ENCODE measurements at places on chromosomes 6 and 20. TPM values are rescaled to one million over a fixed set of nuclear protein-coding genes. Genes with fewer than 3 reads are reported as not detected.

The CLPSL2 gene
- polyA plus RNA-seq = not detected

The SAMD3 gene
- polyA plus RNA-seq = 0.30 TPM

The HLA-DRA gene
- polyA plus RNA-seq = 272 TPM

The FAM83C gene
- polyA plus RNA-seq = 0.18 TPM

The DACT2 gene
- 0.60 TPM for polyA plus RNA-seq

The OOEP gene
- polyA plus RNA-seq = 0.24 TPM

The MACROD2 gene
- polyA plus RNA-seq = 3.0 TPM

The PREX1 gene
- 12.6 TPM for polyA plus RNA-seq

The TRIM40 gene
- polyA plus RNA-seq = not detected

The TRIM10 gene
- polyA plus RNA-seq = not detected

The TCF21 gene
- polyA plus RNA-seq = 25.6 TPM

The C6orf52 gene
- polyA plus RNA-seq = 0.57 TPM

The HLA-DMB gene
- polyA plus RNA-seq = 16.4 TPM

The DDAH2 gene
- 115 TPM for polyA plus RNA-seq

- DNase-seq = no peak
These were observed 1025.4 kb upstream of the FLRT3 start for GRCh38 chr20:15362849-15363248.

- no peak for DNase-seq
These were observed 206.8 kb upstream of the SOX4 start for GRCh38 chr6:21386744-21387143.

DNA sequence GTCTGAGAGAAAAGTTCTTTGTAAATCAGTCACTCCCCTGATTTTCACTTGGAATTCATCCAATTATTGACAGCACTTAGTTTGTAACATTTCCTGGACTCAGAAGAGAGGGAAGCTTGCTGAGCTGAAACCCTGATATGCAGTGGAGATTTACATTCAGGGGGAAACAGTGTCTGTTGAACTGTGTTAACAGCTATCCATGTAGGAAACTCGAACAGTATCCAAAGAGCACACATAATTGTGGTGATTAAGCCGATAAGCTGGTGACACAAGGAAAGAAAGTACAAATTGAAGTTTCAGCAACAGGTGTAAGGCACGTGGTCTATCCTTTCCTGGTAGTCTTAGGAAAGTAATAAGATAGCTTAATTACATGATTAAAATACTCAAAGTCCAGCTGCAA lies 78.1 kb upstream of the FLRT3 start:
- DNase-seq = no peak

GRCh38 chr20:60481743-60482133 lies 523.5 kb downstream of the CDH26 start:
- DNase-seq = no peak

DNA sequence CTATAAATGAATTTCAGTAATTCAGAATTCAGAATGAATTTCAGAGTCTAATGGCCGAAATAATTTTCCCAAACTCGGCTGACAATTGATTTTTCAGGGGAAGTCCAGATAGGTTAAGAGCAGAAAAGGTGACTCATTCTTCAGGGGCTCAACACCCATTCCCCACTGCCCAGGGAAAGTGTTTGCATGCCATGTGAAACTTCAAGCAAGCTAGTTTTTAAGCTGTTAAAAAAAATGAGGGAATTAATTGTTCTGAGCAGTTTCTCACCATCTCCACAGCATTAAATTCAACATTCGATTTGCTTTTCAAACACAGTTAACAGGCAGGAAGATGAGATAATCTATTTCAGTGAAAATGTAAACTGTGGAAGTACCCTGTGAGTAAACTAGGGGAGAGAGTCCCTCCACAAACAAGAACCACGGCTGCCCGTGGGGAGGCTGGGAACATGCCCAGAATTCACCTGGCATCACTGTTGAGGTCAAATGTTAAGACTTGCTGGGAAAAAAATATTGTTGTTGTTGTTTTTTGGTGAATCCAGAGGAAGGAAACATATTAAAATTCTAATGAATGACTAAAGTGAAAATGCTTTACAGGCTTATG lies 650.8 kb upstream of the AGPAT4 start:
- DNase-seq = no peak

- DNase-seq = no peak
These were observed 243.5 kb upstream of the PREP start for GRCh38 chr6:105646391-105646867.

DNA sequence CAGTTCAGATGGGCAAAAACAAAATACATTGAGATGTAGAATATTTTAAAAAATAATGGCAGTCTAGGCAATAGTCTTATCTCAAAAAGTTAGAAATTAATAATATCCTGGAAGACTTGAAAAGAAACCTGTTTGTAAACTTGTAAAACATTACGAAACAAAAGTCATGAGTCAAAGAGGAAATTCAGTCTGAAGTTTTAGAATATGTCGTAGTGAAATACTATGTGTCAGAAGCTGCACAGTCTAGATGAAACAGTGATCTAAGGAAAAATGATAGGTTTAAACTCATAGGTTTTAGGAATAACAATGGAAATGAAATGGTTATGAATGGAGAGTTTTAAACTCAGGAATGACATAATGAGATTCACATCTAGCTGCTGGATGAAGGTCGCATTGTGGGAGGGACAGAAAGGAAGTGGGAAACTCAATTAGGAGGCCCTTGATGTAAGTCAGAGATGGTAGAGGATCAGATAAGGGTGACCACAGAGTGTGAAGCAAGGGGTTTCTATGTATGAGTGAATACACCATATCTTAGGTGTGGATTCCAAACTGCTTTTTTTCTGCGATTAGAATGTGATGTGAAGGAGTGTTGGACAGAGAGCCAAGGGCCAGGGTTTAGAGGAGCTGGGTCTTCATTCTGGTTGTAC lies 2.8 kb downstream of the SNRPB2 start:
- DNase-seq = no peak

DNA sequence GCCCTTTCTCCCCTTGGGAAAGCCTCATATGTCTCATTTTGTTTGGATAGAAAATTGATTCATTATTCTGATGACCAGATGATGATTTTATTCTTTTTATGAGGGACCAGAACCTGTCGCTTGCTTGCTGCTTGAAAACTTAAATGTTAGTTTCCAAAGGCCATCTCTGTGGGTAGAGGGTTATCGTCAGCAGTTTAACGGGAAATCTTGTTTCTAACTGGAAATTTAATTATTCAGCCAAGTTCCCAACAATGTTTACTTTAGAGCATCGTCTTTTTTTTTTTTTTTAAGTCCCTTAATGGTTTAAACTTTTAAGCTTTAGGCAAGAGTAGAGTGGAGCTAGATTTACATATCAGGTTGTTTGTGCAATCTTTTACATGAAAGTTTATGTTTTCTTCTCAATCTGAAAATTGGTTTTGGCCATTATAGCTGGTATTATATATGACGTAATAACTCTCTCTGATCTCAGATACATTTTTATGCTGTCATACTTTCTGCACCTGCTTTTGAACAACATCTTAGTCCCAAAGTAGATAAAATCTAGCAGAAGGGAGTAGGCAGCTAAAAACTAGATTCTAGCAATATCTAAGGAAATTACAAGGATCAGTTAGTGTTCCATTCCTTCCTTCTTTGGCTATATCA lies 93.9 kb downstream of the FOXO3 start:
- DNase-seq = no peak

DNA sequence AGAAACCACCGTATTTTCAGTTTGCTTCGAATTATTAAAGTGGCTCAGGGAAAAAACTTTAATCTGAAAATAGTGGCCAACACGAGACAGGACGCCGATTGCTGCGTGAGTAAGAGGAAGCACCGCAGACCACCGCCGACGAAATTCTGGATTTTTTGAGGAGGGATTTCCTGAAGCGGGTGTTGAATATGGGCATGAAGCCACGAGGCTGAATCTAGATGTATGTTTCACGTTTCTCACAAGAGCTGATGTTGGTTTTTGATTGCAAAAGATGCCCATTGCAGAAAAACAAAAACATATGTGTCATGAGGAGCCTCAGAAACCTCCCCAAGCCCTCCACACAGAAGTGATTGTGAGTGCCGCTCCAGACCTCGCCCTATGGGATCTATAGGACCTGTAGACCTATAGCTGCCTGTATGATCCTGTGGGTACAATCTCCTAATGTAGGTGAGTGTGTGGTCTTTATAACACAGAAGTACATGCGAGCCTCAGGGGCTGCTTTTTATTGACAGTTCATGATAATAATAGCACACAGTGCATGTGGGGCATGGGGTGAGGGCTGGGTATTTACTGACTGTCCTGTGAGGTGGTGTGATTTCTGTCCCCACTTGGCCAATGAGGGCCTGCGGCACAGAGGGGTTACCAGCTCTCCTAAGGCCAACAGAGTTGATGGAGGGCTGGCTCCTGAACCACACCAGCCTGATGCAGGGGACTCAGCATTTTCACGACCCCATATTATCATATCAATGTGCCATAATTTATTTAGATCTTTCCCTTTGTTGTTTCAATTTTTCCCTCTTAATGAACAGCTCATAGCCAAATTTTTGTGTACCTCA lies 243.9 kb downstream of the DLL1 start:
- DNase-seq = no peak

GRCh38 chr6:1872649-1873131 lies 263.0 kb downstream of the FOXC1 start:
- DNase-seq = peak; percentile 32

GRCh38 chr6:35686873-35687555 lies 1.7 kb downstream of the FKBP5 start:
- DNase-seq = no peak

DNA sequence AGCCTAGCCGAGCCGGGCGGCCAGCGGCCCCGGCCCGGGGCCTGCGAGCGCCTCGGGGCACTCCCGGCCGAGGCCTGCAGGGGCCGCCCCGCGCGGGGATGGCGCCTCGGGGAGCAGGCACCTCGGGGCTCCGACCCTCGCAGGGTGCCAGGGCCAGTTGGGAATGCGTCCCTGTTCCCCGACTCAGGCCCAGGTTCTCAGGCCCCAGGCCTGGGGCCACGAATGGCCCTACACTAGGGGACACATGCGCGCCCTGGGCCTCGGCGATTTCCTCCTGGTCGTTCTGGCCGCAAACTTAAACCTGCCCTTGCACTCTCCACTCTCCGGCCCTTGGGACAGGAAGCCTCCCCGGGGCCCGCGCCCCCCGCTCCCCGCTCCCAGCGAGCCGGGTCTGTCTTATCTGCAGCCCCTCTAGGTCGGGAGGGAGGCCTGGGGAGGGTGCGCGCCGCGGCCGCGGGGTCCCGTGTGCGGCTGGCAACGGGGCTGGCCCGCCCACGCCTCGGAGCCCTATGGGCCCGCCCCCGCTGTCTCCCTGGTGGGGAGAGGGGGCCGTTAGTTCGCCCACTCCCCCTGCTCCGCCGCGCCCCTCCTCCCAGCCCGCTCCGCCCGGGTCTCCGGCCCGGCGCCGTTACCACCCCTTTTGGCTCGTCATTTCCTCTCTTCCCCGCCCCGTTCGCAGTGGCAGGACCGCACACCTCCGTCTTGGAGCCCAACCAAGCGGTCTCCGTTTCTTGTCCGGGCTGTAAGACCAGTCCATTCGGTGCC lies 611 bp downstream of the NFYA start:
- DNase-seq = peak; percentile 62

- DNase-seq = no peak
These were observed 94.7 kb downstream of the HUS1B start for GRCh38 chr6:562052-562676.

- DNase-seq = no peak
These were observed 895.6 kb upstream of the MAP3K7 start for GRCh38 chr6:91482498-91482897.

- DNase-seq = no peak
These were observed 40.4 kb upstream of the TBC1D7 start for GRCh38 chr6:13368731-13369115.

DNA sequence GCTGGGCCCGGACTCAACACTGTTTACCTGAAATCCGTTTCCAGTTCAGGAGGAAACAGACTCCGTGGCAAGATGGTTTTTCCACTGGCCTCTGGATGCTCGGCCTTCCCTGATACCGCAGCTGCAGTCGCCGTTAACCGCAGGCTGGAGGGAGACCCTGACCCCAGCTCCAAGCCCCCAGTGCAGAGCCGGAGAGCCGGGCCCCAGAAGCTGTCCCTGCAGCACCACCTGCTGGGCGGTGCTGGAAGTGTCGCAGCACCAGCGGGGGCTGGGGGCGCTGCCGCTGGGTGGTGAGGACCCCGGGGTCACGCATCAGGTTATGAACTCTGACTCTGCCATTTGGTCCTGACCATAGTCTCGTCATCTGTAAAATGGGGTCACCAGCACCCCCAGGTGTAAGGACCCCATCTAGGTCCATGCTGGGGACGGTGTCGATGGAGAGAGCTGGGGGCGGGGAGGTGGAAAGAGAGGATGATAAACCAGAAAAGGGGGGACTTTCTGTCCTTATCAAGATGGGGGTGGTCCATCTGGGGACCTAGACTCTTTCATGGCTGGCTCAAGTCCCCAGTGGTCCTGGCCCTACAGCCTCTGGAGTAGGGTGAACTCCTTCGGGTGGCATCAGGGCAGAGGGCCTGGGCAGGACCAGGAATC lies 20.8 kb upstream of the CHRNA4 start:
- DNase-seq = no peak

GRCh38 chr6:141267420-141267819 lies 865.3 kb upstream of the GJE1 start:
- DNase-seq = no peak

- no peak for DNase-seq
These were observed 313.3 kb downstream of the RNGTT start for GRCh38 chr6:88650029-88650619.

- no peak for DNase-seq
These were observed 121.0 kb downstream of the PREX1 start for GRCh38 chr20:48706710-48707365.

- peak; percentile 60 for DNase-seq
These were observed 421.1 kb downstream of the BCKDHB start for GRCh38 chr6:80527552-80528052.

DNA sequence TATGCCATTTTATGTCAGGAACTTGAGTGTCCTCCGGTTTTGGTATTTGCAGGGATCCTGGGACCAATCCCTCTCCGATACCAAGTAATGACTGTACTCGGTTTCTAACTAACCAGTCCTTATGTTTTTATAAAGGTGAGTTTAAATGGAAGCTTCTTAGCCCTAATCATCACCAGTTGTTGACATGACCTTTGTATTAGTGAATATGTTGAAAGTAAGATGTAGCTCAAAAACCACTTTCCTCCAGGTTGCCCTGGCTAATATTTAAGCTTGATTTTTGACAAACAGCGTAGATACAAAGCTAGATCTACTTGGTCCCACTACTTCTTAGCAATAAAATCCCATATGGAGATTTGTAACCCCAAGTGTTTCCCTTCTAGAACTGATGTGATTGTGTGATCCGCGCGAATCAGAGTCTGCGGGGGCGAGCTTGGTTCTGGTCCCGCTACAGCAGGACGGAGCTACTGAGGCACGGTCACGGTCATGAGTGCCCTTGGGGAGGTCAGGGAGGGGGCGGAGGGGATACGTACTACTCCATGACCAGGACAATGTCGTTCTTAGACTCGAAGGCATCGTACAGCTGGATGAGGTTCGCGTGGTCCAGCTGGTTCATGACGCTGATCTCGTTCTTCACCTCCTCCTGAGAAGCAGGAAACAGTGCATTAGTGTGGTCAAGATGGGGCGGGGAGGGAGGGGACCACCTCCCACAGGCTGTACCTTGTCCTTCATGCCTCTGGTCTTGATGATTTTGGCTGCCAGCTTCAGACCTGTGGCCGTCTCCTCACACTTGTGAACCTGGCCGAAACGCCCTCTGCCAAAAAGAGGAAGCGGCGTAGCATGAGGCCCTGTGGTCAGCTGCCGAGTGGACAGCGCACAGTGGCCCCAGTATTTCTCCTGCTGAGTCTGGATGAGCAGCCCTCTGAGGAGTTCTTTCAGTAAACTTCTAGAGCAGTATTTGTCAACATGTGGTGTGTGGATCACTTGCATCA lies 65.7 kb downstream of the MYLK4 start:
- DNase-seq = no peak

- no peak for DNase-seq
These were observed 773.6 kb upstream of the SLC35B3 start for GRCh38 chr6:9208966-9209365.
